Activated T-cell treated with anti-CD3 and anti-CD28 coated beads, Interleukin-2, amount 50 U/mL, for 1 hour (primary cell): ENCODE measurements at places on chromosomes 4 and X.

- no peak for DNase-seq
These were observed 46.3 kb upstream of the BCLAF3 start for GRCh38 chrX:20037186-20037585.

DNA sequence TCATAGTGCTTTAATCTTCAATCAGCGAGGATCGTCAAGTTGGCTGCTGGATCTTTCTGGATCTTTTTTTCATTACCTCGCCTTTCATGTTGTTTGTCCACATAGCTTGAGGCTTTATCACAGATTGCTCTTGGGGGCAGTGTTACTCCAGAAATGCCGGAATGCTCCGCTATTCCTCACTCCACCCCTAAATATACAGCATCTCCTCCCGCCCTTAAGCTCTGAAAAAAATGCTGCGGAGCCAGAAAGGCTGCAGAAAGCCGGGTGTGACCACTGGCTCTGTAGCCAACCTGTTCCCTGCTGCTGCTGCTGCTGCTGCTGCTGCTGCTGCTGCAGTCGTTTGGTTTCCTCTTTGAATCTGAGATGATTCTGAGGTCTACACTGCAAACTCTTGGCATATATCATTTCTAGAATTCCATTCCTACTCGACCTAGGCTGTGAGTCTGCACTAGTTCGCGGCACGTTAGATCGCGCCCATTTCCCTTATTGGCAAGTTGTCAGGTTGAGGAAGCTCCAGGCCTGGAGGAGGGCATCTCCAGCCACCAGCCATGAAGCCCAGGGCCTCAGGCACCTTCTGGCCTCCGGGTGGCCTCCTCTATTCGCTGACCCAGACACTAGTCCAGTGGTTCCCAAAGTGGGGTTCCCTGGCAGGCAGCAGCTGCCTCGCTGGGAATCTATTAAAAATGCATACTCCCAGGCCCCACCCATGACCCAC, 34.2 kb downstream of the WDR13 start:
- peak; percentile 52 for DNase-seq

- no peak for DNase-seq
These were observed 16.6 kb upstream of the HPGDS start for GRCh38 chr4:94359221-94359620.

- no peak for DNase-seq
These were observed 31.7 kb downstream of the AP1S2 start for GRCh38 chrX:15822922-15823321.

DNA sequence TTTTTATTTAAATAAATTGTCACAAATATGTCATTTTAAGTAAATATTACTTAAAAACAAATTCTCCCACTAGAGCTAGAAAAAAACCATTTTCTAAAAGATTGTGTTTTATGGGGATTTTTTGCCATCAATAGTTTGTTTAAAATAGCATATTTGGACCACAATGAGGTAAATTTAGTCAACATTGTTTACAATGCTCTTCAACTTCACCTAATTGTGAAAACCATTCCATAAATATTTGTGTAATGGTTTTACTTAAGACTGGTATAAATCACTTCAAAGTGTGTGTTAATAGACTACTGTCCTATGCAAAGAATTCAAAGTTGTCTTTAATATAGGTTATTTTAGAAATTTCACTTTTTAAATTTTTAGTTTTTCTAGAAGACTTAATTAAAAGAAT, 1004.2 kb downstream of the PCDH18 start:
- DNase-seq: no peak

DNA sequence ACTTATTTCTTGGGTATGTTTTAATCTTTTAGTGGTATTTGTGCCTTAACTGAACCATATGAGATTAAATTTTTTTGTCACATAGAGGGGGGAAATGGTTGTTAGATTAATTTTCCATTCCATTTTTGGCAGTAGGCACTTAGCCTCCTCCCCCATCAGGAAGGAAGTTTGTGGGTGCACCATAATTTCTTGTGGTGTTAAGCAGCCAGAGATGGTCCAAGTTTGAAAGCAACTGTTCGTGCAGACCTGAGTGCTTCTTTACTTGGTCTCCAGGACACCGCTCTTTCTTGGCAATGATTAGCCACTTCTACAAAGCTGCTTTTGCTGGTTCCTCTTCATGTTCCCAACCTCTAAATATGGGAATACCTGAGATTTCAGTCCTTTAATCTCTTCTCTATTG, 92.7 kb upstream of the RPL34 start:
- no peak for DNase-seq

- no peak for DNase-seq
These were observed 159.3 kb upstream of the GALNT7 start for GRCh38 chr4:173009129-173009823.

GRCh38 chrX:18490806-18491555, 65.6 kb downstream of the CDKL5 start:
- no peak for DNase-seq

DNA sequence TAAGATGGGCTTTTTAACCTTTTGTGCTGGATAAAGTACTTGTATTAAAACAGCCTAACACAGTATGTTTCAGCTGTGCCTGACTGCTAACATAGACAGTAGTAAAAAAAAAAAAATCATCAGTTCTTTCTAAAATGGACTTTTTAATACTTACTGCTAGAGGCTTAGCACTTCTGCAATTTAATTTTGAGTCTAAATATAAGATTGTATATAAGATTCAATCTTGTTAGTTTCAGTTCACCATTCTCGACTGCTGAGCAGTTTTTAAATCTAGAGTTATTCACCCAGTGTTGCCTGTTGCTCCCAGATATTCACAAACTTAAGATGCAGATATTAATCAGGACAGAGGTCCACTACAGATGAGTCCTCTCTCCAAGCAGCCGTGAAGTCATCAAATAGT, 6.8 kb downstream of the PLA2G12A start:
- no peak for DNase-seq

GRCh38 chrX:137052643-137053235, 18.9 kb upstream of the GPR101 start:
- no peak for DNase-seq

- DNase-seq: no peak
These were observed 394.7 kb downstream of the GALNTL6 start for GRCh38 chr4:172207886-172208285.

GRCh38 chr4:157076578-157076947, 613 bp downstream of the GLRB start:
- no peak for DNase-seq

- no peak for DNase-seq
These were observed 21.9 kb downstream of the RASL11B start for GRCh38 chr4:52883707-52884669.

GRCh38 chrX:138874271-138874935, 162.9 kb upstream of the FGF13 start:
- no peak for DNase-seq

DNA sequence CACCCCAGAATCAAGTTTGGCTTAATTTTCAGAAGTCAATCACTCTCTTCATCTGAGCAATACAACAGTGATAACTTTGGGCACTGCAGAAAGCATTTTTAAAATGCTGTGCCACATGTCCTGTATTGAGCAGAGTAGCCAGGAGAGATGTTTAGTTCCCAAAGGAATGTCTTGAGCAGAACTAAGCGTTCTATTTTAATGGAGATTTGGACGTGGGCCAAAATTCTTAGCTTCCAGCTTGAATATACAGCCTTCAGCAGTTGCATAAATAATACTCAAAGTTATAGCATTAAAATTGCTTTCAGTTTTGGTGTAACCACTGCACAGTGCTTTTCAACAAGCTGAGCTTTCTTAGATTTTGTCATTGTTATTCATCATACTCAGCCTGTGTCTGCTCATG, 679.2 kb downstream of the NLGN4X start:
- no peak for DNase-seq

DNA sequence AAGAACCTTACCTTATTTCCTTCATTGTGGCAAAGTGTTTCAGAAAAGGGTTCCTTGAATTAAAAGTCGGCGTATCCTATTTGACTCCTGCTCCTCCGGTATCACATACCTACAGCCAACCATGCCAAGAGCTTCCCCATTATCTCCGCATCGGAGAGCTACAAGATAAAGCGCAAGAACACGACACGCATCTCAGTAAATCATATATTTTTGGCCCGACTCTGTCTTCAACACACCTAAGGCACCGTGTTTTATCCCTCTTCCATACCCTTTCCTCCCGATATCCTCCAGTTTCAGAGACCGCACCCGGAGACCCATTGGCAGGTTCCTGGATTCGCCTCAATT, 497 bp upstream of the THAP9 start:
- DNase-seq: no peak

GRCh38 chr4:88998891-88999290, 58.1 kb downstream of the FAM13A start:
- DNase-seq: no peak

- no peak for DNase-seq
These were observed 343.8 kb upstream of the CLNK start for GRCh38 chr4:11028334-11028733.

GRCh38 chr4:53614591-53614990, 23.3 kb upstream of the LNX1 start:
- no peak for DNase-seq

- DNase-seq: no peak
These were observed 961.8 kb upstream of the TENM3 start for GRCh38 chr4:181281451-181281850.
